ENCODE measurements at places on chromosomes 7 and 10.

GRCh38 chr10:3192856-3193635, 20.5 kb upstream of the PITRM1 start:
- no peak for DNase-seq

DNA sequence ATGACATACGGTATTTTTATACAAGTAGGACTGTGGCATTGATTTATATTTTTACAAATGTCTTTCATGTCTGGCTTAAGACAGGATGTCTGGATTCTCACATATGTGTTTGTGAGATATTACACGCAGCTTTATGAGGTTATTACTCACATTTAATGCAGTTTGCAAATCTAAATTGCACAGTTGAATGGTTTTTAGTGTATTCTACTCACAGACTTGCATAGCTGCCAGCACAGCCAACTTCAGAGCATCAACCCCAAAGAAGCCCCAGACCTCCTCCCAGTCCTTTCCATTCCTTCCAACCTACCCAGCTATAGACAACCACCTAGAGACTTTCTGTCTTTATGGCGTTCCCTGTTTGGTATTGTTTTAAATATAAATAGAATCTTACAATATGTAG, 193.8 kb upstream of the SHH start:
- no peak for DNase-seq

DNA sequence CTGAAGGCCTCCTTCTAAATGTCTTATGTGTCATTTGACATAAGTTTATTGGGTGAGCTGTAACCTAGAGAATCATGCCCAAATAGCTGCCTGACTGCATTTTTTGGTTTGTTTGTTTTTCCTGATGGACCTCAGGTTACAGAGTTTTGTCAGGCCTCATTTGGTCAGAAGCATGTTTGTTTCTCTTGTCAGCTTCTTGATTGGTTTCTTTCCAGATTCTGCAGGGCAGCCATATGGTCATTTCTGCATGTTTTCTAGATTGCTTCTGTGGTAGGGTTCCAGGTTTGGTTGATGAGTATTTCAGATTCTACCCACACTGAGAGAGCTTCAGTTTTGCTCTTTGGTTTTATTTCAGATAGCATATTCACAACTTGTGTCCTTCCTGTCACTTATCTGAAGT, 28.0 kb downstream of the GLCCI1 start:
- DNase-seq: no peak

DNA sequence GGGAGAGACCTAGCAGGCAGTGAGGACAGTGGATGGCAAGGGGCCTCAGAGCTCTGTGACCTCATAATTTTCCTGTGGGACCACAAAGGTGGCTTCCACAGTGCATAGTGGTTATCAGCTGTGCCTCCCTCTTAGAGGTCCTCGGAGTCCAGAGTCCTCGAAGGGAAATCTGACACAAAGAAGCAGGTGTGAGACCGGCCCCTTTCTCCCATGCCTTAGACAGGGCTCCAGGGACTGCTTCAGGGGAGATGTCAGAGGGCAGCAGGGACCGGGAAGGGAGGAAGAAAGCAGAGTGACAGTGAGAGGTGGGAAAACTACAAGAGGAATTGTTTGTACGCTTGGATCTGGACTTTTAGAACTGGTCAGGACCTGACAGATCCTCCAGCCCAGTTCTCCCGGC, 66.3 kb downstream of the BAMBI start:
- no peak for DNase-seq

GRCh38 chr7:44320141-44320540, 5.3 kb downstream of the CAMK2B start:
- no peak for DNase-seq

DNA sequence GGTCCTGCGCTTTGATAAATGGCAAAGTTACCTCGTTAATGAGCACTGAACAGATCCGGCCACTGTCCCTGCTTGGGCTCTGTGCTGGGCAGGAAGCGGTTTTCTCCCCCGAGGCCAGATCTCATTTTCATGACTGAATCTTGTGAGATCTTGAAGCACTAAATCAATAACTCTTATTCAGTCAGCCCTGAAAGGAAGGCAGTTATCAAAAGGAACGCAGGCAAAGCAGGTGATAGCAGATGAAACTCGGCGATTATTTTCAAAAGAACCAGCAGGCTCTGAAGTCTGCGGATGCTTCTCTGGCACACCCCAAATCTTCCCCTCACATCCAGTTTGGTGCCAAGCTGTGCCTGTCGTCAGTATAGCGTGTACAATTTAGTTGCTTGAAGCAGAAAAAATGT, 228.7 kb downstream of the BAMBI start:
- no peak for DNase-seq

DNA sequence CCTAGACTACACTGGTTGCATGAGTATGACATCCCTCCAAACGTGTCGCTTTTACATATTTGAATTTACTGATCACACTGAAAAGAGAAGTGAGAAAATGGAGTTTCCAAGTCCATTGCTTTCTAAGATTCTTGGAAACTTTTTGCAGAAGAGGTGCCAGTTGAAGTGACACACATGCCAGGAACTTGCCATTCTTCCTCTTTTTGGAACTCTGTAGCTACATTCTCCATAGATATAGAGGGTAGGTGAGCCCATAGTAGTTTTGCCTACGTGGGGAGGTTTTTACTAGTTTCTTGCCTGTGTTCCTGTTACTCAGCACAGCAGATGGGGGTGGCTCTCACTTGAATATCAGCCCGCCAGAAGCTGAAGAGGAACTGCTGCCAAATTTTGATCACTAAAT, 286.6 kb upstream of the NRP1 start:
- DNase-seq: no peak
